ENCODE measurements at places on chromosomes 2 and 18.

- H3K4me1 ChIP-seq, result peaks cover 16% of the 10 kb centered on the region
- no peaks in the 10 kb centered on the region for H3K27me3 ChIP-seq
- H3K27ac ChIP-seq, result no peak overlapping the region
- no peak overlapping the region for H3K4me3 ChIP-seq
- peak; percentile 28 for DNase-seq
Measured at GRCh38 chr18:62030091-62030985, 137.5 kb upstream of the RNF152 start.

DNA sequence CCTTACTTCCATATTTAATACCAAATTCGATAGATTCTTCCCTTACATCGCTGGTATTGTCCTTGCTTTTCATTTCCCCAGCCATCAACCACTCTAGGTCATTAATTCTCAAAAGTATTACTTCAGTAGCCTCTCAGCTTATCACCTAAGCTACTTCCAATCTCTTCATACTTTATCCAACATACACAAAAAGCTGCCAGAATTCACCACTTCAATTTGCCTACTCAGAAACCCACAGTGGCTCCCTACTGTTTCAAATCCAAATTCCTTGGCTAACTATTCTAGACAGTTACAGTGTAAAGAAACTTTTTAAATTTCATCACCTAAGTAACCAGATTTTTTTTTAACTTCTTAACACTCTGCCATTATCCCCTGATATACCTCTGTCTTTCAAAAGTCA, 4.7 kb downstream of the SLC25A12 start:
- no peaks in the 10 kb centered on the region for H3K27me3 ChIP-seq
- 0 out of 2 replicates have a peak, but pooled peaks cover 8% of the 10 kb centered on the region for H3K36me3 ChIP-seq
- H3K27ac ChIP-seq, result no peak overlapping the region
- no peak for DNase-seq
- peaks cover 4% of the 10 kb centered on the region for H3K4me1 ChIP-seq
- no peak overlapping the region for H3K4me3 ChIP-seq

- H3K4me3 ChIP-seq, result no peak overlapping the region
- DNase-seq, result no peak
- H3K4me1 ChIP-seq, result no peaks in the 10 kb centered on the region
- H3K36me3 ChIP-seq, result no peaks in the 10 kb centered on the region
- H3K27me3 ChIP-seq, result peaks cover 19% of the 10 kb centered on the region
- H3K27ac ChIP-seq, result no peak overlapping the region
Measured at GRCh38 chr2:159897081-159897480, 99.1 kb upstream of the CD302 start.

GRCh38 chr18:11520536-11520935, 88.9 kb upstream of the SLC35G4 start:
- no peaks in the 10 kb centered on the region for H3K4me1 ChIP-seq
- DNase-seq, result no peak
- no peaks in the 10 kb centered on the region for H3K27me3 ChIP-seq
- no peak overlapping the region for H3K27ac ChIP-seq
- H3K36me3 ChIP-seq, result no peaks in the 10 kb centered on the region

DNA sequence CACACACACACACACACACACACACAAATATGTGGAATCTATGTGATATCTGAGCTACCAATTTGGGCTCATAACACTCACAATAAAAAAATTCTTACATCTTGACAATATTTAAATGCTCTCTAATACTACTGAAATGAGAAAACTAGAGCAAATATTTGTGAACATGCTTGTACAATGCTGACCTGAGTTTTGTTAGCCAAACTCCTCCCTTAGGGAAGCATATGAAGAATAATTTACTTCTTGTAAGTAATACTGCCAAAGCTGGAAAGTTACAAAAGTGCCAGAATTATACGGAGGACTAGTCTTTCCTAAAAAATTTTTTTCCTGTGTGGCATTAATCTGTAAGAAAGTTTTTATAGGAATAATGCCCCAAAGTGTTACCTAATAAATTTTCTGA, 18.5 kb downstream of the MBD2 start:
- H3K4me1 ChIP-seq, result 0 out of 2 replicates have a peak, but pooled peaks cover 3% of the 10 kb centered on the region
- no peak overlapping the region for H3K4me3 ChIP-seq
- H3K27ac ChIP-seq, result no peak overlapping the region
- peaks cover 36% of the 10 kb centered on the region for H3K36me3 ChIP-seq
- no peaks in the 10 kb centered on the region for H3K27me3 ChIP-seq

- no peaks in the 10 kb centered on the region for H3K27me3 ChIP-seq
- no peak overlapping the region for H3K4me3 ChIP-seq
- no peaks in the 10 kb centered on the region for H3K36me3 ChIP-seq
- H3K4me1 ChIP-seq, result peaks cover 40% of the 10 kb centered on the region
- peak overlapping the region; percentile 39 for H3K27ac ChIP-seq
Measured at GRCh38 chr2:55099878-55100820, 49.9 kb upstream of the RTN4 start.

DNA sequence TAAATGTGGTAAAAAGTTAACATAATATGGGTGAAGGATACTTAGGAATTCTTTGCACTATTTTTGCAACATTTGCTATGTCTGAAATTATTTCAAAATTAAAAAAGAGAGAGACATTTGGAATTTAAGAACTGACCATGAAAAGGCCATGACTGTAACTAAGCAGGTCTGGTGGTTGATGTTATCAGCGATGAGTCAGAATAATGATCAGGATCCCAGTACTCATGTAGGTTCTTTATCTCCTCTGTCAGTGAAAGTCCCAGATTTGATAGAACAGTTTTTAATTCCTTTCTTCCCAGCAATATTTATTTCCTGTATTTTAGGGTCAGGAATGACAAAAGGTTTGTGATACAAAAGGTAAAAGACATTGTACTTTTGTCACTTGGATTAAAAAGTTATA, 242.4 kb upstream of the ZNF521 start:
- no peaks in the 10 kb centered on the region for H3K27me3 ChIP-seq
- no peaks in the 10 kb centered on the region for H3K36me3 ChIP-seq
- no peak for DNase-seq
- no peaks in the 10 kb centered on the region for H3K4me1 ChIP-seq
- no peak overlapping the region for H3K27ac ChIP-seq
- no peak overlapping the region for H3K4me3 ChIP-seq

DNA sequence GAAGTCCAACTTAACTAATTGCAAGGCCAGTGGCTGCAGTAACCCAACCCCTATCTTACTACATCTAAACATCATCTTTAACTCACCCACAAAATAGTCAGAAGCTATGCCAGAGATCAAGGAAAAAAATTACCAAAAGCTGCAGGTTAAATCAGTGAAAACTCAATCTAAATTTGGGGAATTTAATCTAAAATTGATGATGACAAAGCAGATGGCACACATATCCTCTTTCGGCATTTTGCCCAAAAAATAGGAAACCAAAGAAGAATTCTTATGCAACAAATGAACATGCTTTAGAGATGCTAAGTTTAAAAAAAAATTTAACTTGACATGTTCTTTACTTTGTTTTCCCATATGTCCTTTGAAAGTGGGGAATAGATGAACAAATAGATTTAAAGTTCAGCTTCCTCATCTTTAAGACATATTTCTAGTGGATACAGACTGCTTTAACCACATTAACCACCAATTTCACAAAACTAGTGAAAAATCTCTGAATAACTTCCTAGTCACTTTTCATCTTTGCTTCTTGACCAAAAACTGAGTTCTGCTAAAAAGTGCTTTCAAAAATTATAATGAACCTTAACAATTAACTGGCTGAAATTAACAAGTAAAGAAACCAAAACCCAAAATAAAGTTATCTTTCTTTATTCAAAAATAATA, 74.3 kb upstream of the CCDC150 start:
- H3K27ac ChIP-seq, result no peak overlapping the region
- no peaks in the 10 kb centered on the region for H3K36me3 ChIP-seq
- H3K4me1 ChIP-seq, result no peaks in the 10 kb centered on the region

- no peak overlapping the region for H3K4me3 ChIP-seq
- H3K4me1 ChIP-seq, result no peaks in the 10 kb centered on the region
- H3K36me3 ChIP-seq, result no peaks in the 10 kb centered on the region
- H3K27ac ChIP-seq, result no peak overlapping the region
Measured at GRCh38 chr2:111194835-111195621, 74.3 kb downstream of the BCL2L11 start.

- no peaks in the 10 kb centered on the region for H3K4me1 ChIP-seq
- DNase-seq, result no peak
- H3K4me3 ChIP-seq, result no peak overlapping the region
- H3K27me3 ChIP-seq, result no peaks in the 10 kb centered on the region
Measured at GRCh38 chr2:6314218-6314960, 551.3 kb downstream of the CMPK2 start.

GRCh38 chr2:16713011-16713423, 47.4 kb upstream of the CYRIA start:
- H3K27me3 ChIP-seq, result no peaks in the 10 kb centered on the region
- no peaks in the 10 kb centered on the region for H3K4me1 ChIP-seq
- DNase-seq, result no peak

DNA sequence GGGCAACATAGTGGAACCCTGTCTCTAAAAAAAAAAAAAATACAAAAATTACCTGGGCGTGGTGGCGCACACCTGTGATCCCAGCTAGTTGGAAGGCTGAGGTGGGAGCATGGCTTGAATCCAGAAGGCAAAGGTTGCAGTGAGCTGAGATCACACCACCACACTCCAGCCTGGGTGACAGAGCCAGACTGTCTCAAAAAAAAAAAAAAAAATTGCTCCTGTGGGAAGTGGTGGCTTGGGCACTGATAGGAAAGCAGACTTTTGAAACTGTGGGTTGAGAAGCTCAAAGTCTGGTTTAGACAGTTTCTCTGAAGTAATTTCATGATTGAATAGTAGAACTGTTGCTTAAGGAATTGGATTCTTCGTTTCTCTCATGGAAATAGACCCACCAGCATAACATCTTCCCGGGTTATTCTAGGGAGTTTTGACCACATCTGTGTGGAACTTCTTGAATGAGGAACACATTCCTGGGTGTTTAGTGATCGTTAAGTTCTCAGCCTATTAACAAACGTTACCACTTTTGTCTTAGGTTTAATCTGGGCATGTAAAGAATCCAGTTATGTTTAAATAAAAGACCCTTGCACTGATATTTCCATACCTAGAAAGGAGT, 33.5 kb downstream of the GRHL1 start:
- H3K4me3 ChIP-seq, result no peak overlapping the region
- H3K4me1 ChIP-seq, result peaks cover 35% of the 10 kb centered on the region
- DNase-seq, result peak; percentile 58
- peak overlapping the region; percentile 26 for H3K27ac ChIP-seq
- H3K27me3 ChIP-seq, result no peaks in the 10 kb centered on the region

DNA sequence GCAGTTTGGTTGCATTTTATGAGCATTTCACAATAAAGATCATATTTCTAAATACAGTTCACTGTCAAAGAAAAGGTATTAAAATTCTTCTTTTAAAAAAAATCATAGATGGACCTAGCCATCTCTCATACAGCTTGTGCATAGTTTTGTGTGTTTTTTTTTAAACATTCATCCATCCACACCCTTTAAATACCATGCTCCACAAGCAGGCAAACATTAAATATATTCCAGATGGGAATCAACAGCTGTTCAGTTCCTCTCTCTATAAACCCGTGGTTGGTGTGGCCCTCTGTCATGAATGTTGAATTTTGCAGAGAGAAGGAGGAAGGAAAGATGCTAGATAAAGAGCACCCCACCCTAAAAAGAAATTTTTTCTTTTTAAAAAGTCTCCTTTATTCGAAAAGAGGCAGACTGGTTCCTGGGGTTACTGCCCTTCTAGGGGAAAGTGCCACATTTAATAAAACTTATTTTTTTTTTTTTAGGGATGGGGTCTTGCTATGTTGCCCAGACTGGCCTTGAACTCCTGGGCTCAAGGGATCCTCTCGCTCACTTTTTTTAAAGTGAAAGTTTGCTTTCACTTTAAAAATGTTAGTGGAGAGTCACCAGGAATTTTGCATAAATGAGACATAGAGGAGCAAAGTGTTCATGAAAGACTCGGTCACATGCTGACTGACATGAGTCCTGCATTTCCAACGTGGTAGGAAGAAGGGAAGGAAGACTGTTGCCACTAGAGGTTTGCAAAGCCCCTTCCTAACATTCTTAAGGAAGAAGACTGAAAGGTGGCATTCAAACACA, 73.9 kb upstream of the LMAN1 start:
- no peaks in the 10 kb centered on the region for H3K4me1 ChIP-seq
- no peak overlapping the region for H3K4me3 ChIP-seq
- H3K27ac ChIP-seq, result no peak overlapping the region
- H3K27me3 ChIP-seq, result no peaks in the 10 kb centered on the region
- no peaks in the 10 kb centered on the region for H3K36me3 ChIP-seq

DNA sequence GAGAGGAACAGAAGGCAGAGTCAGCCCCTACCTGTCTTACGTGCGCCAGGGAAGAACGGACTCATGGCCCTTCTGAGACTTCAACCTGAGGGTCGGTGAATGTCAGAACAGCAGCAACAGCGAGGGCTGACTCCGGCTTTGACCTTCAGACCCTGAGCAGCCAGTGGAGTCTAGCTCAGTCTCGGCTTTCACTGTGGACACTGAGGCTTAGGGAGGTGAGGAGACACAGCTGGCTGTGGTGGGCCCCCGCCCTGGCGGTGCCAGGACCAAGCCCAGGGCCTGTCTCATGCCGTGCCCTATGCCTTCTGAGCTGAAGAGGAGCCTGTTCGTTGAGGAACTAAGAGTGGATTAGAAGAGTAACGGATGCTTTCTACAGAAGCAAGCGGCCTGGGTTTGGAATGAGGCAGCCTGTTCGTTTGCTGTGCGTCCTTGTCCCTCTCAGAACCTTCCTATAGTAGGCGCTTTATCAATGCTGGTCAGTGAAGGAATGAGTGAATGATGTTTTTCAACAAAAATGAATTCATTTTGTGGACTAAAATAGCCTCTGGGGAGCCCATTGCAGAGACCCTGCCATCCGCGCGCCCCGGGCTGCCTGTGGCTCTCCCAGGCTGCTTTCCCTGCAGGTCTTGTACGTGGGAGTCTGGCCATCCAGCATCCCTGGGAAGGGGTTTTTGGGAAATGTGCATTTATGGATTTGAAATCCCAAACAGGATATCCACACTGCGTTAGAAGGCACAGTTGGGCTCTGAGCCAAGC, 38.9 kb downstream of the ASB1 start:
- DNase-seq, result no peak
- no peaks in the 10 kb centered on the region for H3K27me3 ChIP-seq
- no peak overlapping the region for H3K4me3 ChIP-seq
- no peak overlapping the region for H3K27ac ChIP-seq
- H3K36me3 ChIP-seq, result no peaks in the 10 kb centered on the region

DNA sequence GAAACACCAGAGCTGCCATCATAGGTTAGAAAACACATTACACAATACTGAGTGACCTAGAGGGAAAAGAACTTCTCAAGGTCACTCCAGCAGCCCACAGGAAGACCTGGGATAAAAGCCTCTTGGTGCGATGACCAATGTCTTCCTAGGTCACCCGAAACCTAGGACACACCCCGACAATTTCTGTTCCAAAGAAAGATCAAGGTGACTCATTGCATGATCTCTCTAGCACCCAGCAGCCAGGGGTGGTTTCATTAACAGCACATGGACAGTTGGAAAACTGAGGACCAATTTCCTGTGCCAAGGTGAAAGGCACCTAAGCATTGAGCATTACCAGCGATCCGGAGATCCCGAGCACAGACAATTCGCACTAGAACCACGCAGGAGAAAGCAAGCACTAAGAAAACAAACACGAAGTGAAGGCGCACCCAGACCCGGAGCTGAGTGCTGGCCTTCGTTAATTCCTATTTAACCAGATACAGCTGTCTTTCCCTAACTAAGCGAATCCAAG, 1.5 kb downstream of the CACNB4 start:
- no peak overlapping the region for H3K4me3 ChIP-seq
- no peak overlapping the region for H3K27ac ChIP-seq
- peaks cover 63% of the 10 kb centered on the region for H3K27me3 ChIP-seq
- DNase-seq, result peak; percentile 11

All from SJSA1 (cell line).